ENCODE measurements at places on chromosomes 7 and 10.
A peak's percentile ranks its signal among the peaks of the same experiment; 100 is the strongest.

GRCh38 chr10:43322331-43322730 lies 49.1 kb upstream of the FXYD4 start:
- no peak for DNase-seq

DNA sequence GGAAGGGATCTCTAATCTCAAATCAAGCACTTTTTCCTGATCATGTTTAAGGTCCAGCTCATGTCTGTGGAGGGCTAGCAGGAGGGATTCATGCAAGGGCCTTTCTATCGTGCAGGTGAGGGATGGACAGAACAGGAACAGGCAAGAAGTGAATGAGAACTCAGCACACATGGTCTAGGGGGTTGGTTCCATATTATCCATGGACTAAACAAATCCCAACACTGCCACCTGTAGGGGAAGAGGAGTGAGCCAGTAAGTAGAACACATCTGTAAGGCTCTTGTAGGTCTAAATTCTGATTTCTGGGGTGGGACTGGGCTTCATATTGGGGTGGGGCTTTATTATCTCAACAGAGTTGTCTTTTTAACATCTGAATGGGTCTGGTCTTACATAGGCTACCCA lies 138.0 kb upstream of the TARP start:
- DNase-seq = peak; percentile 14

DNA sequence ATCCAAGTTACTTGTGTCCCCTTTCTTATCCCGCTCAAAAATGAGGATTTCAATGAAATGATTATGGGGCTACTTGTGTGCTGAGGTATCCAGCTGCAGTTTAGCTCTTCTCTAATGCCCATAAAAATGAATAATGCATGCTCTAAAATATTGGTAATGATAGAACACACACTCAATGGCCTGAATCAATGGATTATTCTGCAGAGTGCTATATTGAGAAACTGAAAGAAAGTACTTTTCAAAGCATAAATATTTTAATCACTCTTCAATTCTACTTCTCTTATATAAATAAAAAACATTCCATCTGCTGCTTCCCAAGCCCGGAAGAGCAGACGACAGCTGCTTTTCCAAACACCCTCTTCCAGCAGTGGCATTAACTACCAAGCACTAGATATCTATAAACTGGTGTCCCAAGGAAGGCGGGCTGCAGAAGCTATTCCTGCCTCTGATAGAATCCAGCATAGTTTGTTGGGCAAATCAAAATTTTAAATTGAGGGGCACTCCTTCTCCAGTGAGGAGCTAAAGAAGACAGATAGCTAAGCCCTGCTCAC lies 284.9 kb upstream of the AOAH start:
- DNase-seq = no peak

- DNase-seq = peak; percentile 74
These were observed 143.8 kb downstream of the TEX36 start for GRCh38 chr10:125538947-125539731.

Data from hepatocyte (in vitro differentiated cells).